Activated CD4-positive, CD25-positive, alpha-beta regulatory T cell treated with anti-CD3 and anti-CD28 coated beads, Interleukin-2, amount 50 U/mL, for 24 hours (primary cell): ENCODE measurements at places on chromosomes 5 and 9.

GRCh38 chr5:531101-531748 is 7.0 kb upstream of the SLC9A3 start:
- no peak for ATAC-seq

- no peak for ATAC-seq
Measured at GRCh38 chr5:80041527-80041926, 6.4 kb downstream of the THBS4 start.

GRCh38 chr9:86282979-86283535 is 719 bp upstream of the ISCA1 start:
- ATAC-seq: peak; percentile 70

DNA sequence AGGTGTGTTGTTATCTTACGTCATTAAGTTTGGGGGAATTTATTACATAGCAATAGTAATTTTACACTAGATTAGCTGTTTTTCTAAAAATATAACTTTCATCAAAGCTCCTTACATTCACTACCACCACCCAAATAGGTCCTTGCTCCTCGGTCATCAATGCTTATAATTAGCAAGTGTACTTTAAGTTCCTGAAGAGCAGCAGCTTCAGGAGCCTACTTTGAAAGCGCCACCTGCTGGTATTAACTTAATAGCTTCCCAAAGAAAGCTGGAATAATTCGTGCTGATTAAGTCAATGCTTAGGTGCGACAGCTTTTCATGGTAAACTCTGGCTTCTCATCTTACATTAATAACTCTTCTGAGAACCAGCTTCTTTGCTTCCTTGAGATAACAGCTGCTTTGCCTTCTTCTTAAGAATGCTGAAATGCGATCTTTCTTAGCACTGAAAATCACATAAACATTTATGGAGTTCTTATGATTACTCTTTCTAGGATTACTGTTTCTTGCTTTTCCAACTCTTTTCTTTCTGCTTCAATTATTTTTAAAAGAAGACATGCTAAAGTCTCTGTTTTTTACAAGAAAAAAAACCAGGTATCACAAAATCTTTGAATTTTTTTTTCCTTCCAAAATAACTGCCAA is 10.0 kb upstream of the C5 start:
- no peak for ATAC-seq

GRCh38 chr5:54794135-54794975 is 191.0 kb downstream of the ESM1 start:
- ATAC-seq: no peak

- no peak for ATAC-seq
Measured at GRCh38 chr9:107176436-107177151, 106.5 kb upstream of the RAD23B start.

DNA sequence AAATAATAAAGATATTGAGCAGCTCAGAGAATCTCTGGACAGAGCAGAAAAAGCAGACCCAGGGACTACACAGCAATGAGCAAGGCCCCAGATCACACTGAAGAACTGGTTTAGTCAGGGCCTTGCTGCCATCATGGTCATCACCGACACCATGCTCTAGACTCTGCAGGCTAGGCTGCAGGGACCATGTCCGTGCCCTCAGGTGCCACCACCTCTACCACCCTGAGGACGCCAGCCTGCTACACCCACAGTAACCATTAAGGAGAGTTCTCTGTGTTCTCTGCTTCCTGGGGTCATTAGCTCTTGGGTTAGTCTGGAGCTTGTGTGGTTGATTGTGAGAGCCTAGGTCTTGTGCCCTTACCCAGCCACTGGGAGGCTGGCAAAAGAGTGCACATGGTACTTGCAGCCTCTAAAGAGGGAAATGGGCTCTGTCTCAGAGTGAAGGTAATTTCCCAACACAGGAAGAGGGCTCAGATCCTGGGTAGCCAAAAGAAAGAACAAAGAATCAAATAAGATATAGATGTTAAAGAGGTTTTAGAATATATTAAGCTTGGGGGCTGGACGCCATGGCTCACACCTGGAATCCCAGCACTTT is 31.9 kb upstream of the JADE2 start:
- no peak for ATAC-seq

GRCh38 chr5:115626445-115626823 is 598 bp upstream of the TMED7 start:
- peak; percentile 6 for ATAC-seq
